ENCODE measurements at places on chromosomes 7 and 10.

- DNase-seq, result no peak
Observed at GRCh38 chr7:30990673-30991170, 27.0 kb downstream of the GHRHR start.

DNA sequence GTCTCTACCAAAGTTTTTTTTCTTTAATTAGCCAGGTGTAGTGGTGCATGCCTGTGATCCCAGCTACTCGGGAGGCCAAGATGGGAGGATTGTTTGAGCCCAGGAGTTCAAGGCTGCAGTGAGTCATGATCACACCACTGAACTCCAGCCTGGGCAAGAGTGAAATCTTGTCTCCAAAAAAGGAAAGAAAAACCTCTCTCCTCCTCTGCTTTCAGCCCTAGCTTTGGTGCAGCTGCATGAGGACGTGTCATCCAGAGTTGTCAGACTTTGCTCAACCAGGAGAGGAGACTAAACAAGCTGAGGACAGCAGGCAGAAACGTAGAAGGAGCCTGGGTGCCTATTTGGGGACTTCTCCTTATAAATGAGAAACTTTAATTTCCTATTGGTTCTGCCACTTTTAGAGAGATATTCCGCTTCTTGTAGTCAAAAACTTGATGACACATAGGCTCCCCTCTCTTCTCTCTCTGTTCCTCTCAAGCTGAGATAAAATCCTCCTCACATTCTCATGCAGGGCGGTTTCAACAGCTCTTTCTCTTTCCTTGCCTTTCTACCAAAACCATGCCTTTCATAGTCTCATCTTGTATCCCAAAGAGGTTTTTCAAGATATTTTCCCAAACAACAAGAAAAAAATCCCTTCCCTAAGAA is 205.4 kb downstream of the ARHGAP12 start:
- DNase-seq, result peak; percentile 27

DNA sequence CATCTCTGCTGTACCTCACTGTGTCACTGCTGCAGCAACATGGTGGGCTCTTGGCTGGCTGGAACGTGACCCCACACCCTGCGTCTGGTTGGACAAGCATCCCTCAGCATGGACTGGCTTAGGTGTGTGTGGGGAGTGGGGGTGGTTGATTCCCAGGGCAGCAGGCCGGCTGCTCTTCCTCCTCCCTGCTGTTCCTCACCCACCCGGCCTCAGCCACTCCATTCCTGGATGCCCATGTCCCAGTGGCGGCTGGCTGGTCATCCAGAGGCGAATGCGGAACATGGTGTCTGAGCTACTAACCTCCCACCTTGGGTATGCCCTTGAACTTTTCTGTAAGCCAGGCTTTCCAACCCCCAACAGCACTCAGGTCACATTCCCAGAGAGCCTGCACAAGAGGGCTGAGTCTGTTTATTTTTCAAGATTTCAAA is 81.2 kb downstream of the GRK5 start:
- DNase-seq, result no peak

DNA sequence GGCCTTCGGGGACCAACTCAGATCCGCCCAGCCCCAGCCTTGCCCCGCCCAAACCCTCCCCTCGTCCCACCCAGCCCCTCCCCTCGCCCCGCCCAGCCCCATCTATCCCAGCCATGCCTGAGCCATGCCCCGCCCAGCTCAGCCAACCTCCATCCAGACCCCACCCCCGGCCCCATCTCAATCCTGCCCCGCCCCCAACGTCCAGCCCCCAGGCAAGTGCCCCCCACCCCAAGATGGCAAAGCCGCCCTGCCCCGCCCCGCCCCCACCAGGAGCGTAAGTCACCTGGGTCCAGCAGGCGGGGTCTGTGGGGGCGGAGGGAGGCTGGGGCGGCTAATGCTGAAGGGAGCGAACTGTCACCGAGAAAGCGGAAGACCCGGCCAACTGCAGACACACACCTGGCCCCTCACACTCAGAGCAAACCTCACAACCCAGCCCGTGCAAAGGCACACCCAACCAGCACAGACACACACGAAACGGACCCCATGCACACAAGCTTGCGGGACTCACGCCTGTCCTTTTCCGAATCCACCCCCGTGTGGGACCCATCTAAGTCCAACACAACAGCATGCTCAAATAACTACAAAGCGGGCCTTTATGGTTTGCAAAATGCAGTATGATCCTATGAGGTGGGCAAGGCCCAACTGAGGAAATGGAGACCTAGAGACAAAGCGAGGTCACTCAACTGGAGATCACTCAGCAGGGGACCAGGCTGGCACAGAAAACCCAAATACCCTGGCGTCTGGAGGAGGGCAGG is 11.5 kb upstream of the OGA start:
- DNase-seq, result no peak

DNA sequence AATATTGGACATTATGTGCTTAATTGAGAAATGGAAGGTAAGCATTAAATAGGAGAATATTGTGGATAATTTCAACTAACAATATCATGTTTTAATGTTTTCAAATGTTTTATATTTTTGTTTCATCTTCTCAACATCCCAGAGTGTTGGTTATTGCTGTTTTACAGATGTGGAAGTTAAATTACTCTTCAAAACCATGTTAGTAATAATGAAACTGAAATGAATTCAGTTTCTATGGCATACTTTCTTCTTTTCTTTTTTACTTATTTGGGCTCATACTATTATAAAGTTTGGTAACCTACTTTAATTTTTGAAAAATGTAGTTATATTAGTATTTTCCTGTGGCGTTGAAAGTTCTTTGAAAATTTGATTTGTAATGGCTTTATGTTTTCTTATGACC is 4.2 kb downstream of the GLRX3 start:
- DNase-seq, result no peak

DNA sequence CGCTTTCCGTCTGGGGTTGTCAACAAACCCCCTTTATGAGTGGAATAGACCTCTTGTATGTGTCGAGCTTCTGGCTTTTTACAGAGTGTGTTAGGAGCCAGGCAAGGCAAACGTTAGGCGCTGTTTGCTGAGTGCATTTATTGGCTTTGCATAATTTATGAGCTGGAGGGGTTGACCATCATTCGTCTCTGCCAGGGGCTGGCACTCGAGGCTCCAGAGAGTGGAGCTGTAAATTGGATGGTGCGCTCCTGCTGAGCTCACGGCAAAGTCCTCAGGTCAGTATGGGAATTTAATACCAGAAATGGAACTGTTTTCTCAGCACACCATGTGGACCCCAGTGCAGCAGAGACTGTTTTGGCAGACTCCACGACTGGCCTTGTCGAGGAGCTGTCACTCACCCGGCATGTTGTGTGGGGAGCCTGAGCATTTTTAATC is 699.4 kb upstream of the GALNT17 start:
- peak; percentile 35 for DNase-seq

DNA sequence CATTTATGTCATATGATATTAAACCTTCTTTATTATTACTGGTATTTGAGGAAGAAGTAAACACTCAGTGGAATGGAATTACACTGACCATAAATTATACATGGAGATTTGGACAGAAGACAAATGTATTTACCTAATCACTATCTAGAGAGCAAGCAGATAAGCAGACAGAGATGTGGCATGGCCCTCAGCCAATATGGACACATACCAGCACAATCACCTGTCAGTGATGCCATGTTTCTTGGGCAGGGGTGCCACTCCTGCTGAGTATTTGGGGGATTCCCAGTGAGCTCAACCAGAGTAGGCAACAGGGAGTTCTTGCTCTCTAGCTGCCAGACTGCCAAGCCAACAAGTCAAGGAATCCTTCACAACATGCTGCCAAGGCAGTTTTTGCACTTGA is 866.3 kb upstream of the LRRN3 start:
- no peak for DNase-seq

GRCh38 chr10:122142641-122143237 is 128.4 kb upstream of the BTBD16 start:
- DNase-seq, result peak; percentile 57

- DNase-seq, result no peak
Observed at GRCh38 chr10:7789390-7789789, 1.4 kb downstream of the ATP5F1C start.
